Natural killer cell treated with Interleukin-12 subunit alpha and Interleukin-12 subunit beta and Interleukin-15 and Interleukin-18, amount 100 ng/mL, for 72 hours (primary cell): ENCODE measurements at places on chromosomes 6 and 20. TPM values are rescaled to one million over a fixed set of nuclear protein-coding genes. Genes with fewer than 3 reads are reported as not detected.

Gene ADGRF4
- not detected for total RNA-seq

Gene BPIFB4
- not detected for total RNA-seq

Gene FAM184A
- total RNA-seq = 0.43 TPM

Gene PBOV1
- total RNA-seq = not detected

Gene VSX1
- not detected for total RNA-seq
